Left renal pelvis (tissue), 4 donors: ENCODE measurements at places on chromosomes 5 and 9.
A peak's percentile ranks its signal among the peaks of the same experiment; 100 is the strongest.

GRCh38 chr9:71909887-71910649 lies 925 bp downstream of the ABHD17B start:
- DNase-seq: peak; percentile 52

GRCh38 chr5:35765921-35766320 lies 90.8 kb upstream of the IL7R start:
- DNase-seq: no peak

DNA sequence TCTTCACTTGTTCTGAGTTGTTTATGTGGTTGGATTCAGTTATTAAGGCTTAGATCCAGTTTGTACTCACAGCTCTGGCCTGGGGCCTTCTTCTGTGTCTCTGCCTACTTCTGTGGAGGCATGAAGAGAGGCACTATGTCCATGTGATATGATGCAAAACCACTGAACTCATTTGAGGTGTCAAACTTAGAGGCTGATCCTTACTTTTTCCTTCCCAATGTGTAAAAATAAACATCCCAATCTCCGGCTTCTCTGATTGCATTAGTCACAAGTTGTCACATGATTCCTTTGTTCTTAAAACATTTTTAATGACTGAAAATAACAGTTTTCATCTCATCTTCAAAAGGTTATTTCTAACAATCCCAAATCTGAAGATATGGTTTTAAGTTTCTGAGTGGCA lies 276.0 kb upstream of the RGMB start:
- DNase-seq: no peak

GRCh38 chr5:151459680-151460324 lies 12.4 kb downstream of the SLC36A1 start:
- DNase-seq: no peak

DNA sequence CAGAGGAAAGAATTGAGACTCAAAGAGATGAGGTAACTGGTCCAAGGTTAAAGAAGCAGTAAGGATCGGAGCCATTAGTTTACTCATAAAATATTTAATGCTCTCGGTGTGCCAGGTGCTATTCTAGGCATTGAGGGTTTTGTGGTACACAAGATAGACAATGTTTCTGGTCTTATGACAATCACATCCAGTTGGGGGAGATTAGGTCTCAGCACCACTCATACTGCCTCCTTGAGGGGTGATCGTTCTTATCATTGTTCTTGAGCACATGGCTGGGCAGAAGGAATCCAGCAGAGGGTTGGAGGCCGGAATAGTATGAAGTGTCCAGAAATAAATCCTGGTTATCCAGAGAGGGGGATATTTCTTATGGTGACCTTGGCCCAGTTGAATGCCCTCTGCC lies 40.7 kb upstream of the LCP2 start:
- DNase-seq: no peak

GRCh38 chr5:57176350-57176857 lies 2.5 kb downstream of the GPBP1 start:
- peak; percentile 45 for DNase-seq

- DNase-seq: no peak
These were observed 69.6 kb upstream of the CACNA1B start for GRCh38 chr9:137807721-137808703.

- no peak for DNase-seq
These were observed 28.4 kb downstream of the COL23A1 start for GRCh38 chr5:178561746-178562264.

- DNase-seq: no peak
These were observed 377.7 kb downstream of the PRR16 start for GRCh38 chr5:120841830-120842229.

DNA sequence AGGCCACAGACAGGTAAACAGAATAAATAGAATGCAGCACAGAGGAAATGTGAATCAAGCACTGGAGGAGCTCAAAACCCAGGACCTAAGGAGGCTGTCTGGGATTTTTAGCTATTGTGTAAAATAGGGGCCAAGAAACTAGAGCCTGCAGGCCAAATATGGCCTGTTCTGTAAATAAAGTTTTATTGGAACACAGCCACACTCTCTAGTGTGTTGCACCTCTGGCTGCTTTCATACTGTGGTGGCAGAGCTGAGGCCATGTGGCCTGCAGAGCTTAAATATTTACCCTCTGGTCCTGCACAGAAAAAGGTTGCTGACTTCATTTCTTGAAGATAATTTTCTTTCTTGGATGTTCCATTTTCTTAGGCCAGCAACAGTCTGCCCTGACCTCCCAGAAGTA lies 136.4 kb downstream of the WDR41 start:
- DNase-seq: no peak

GRCh38 chr9:81860581-81860980 lies 67.6 kb upstream of the SPATA31D4 start:
- no peak for DNase-seq

- no peak for DNase-seq
These were observed 298.8 kb upstream of the IRX4 start for GRCh38 chr5:2181557-2181956.

DNA sequence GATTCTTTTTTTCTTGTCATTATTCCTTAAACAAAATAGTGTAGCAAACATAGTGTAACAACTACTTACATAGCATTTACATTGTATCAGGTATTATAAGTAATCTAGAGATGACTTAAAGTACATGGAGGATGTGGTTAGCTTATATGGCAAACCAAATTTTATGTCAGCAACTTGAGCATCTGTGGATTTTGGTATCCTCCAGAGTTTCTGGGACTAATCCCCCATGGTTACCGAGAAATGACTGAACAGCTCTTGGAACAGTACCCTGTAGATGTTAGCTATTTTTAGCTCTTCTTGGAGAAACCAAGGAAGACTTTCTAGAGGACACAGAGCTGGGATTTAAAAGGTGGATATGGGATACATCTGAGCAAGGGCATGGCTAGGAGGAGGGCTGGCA lies 157.6 kb upstream of the KLF4 start:
- no peak for DNase-seq

DNA sequence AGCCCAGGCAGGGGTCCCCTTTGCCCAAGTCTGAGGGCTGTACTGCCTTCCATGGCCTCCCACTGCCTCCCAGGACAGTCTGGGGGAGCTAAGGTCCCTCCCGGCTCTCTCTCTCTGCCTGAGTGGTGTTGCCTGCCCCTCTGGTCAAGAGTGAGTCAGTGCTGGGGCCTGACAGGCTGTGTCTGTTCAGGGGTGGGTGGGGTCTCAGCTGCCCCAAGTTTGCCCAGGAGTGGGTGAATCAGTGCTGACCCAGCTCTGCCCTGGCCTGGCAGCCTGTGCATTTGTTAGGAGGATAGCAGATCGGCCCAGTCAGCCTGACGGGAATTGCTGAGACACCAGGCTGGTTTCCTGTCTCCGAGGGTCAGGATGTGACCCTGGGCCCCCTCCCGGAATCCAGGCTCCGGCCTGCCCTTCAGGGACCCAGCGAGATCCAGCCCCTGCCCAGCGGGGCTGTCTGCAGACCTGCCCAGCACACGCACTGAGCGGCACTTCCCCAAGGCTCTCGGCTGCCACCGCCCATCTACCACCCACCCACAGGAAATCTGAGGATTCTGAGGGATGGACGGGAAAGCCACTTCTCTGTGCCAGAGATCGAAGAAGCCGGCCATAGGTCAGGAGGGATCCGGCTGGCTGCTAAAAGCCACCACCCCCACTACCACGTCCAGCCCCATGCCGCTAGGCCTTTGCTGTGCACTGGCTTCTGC lies 15.9 kb downstream of the ENG start:
- DNase-seq: no peak

- DNase-seq: no peak
These were observed 185.0 kb downstream of the GAPVD1 start for GRCh38 chr9:125446561-125447094.

- DNase-seq: no peak
These were observed 591.9 kb downstream of the LRRC70 start for GRCh38 chr5:63170486-63170885.

GRCh38 chr5:40619421-40619820 lies 60.3 kb upstream of the PTGER4 start:
- no peak for DNase-seq

DNA sequence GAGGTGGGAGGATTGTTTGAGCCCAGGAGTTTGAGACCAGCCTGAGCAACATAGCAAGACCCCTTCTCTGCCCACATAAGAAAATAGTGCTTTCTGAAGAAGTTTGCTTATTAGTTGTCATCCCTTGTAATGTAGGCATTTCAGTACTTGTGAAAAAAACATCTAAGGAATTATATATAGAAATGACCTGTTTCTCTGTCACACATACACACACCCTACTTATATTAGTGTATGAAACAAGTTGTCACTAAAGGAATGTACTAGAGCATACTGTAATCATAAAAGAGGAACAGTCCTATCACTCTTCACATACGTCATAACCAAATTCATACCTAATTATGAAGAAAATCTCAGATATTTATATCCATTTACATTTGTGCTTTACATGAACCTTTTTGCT lies 122.0 kb downstream of the NIPBL start:
- no peak for DNase-seq

- no peak for DNase-seq
These were observed 21.6 kb upstream of the SVEP1 start for GRCh38 chr9:110601098-110601497.

- DNase-seq: no peak
These were observed 185.0 kb upstream of the PRLR start for GRCh38 chr5:35415309-35415708.

GRCh38 chr9:15153961-15154360 lies 153.1 kb downstream of the TTC39B start:
- no peak for DNase-seq

DNA sequence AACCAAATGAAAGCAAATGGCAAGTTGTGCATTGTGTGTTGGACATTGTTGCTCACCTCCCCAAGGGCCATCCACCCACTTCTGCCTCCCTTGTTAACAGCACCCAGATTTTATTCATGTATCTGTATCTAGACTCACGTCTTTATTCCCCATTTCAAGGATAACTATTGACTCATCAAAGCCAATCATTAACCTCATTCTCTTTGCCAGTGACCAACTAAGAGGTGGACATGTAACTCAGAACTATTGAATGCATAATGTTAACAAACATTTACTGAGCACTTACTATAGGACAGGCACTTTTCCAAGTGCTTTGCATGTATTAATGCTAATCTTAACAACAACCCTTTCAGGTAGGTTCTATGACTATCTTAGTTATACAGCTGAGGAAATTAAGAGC lies 45.2 kb upstream of the SMARCA2 start:
- no peak for DNase-seq

DNA sequence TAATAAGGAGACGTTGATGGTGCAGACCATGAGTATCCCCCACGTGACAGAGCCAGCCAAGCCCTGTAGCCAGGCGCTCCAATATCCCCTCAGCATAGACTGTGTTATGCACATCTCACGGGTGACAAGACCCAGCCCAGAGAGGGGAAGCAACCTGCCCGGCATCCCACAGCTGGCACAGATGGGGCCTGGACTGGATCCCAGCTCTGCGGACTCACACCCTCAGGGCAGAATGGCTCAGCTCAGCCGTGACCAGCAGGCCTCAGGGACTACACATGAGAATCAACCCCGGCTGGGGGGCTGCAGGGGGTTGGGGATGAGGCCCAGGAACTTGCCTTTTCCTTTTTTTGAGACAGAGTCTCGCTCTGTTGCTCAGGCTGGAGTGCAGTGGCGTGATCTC lies 11.7 kb downstream of the FIBCD1 start:
- no peak for DNase-seq

DNA sequence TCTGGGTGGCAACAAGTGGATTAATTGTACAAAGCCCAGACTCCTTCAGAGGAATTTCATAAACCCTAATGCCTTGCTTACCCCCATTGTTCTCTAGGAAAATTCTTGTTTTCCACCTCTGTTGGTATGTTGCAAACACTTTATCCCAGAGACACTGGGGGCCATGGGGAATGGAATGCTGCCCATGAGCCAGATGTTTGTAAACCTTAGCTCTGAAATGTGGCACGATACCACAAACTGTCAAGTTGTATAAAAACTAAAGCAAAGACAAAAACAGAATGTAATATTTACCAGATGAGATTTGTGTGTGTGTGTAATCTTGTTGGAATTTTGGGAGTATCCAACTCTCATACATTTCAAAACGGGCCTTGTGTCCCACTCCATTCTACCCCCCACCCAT lies 465.0 kb downstream of the EBF1 start:
- no peak for DNase-seq

DNA sequence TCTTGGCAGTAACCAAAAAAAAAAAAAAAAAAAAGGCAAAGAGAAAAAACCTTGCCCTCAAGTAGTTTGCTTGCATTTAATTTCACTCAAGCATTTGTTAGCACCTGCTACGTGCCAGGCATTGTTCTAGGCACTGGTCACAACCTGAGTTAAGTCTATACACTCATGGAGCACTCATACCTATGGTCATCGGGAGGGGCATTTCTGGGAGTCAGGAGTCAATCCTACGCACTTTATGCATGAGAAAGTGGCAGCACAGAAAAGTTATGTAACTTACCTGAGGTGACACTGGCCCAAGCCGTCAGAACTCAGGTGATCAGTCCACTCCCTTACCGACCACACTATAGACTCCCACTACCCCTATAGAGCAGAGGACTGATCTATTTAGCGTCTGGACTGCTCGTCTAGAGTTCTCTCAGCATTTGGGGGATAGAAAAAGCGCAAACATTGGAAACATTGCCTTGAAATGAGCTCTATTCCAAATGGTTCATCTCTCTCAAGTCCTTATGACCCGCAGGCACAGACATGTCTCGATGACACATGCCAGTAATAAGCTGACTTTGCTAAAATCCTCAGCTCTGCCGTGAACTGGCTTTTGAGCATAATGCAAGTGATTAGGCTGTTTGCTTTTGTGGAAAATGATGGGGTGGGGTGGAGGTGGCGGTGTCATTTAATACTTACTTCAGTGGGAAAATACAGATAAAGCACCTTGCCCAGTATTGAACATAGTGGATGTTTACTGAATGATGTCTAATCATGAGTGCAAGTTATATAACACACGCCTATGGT lies 160.2 kb downstream of the ARHGEF28 start:
- no peak for DNase-seq

- DNase-seq: peak; percentile 69
These were observed 248.6 kb upstream of the ANKRD55 start for GRCh38 chr5:56481428-56482357.

GRCh38 chr5:81971111-81971711 lies 612 bp upstream of the ATG10 start:
- DNase-seq: peak; percentile 19

- no peak for DNase-seq
These were observed 29.1 kb downstream of the JADE2 start for GRCh38 chr5:134554319-134555222.

- no peak for DNase-seq
These were observed 87.7 kb downstream of the NSUN2 start for GRCh38 chr5:6545036-6545693.

DNA sequence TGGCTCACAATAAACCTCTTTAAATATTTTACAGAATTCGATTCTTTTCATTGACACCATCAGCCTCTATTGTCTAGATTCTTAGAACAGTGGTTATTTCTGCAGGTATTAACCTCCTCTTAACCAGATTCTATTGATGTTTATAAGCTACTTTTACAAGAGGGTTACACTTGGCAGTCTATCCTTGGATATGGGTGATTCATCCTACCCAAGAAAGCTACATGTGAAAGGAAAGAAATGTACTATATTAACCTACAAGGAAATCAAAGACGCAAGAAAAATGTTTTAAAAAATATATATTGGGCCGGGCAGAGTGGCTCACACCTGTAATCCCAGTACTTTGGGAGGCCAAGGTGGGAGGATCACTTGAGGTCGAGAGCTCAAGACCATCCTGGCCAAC lies 16.7 kb downstream of the SLC25A25 start:
- DNase-seq: no peak

- peak; percentile 85 for DNase-seq
These were observed 40.8 kb upstream of the ZCCHC7 start for GRCh38 chr9:37079370-37080164.

- DNase-seq: no peak
These were observed 13.9 kb downstream of the HMGXB3 start for GRCh38 chr5:150014456-150014855.
